ENCODE measurements at places on chromosomes 16 and 17.

DNA sequence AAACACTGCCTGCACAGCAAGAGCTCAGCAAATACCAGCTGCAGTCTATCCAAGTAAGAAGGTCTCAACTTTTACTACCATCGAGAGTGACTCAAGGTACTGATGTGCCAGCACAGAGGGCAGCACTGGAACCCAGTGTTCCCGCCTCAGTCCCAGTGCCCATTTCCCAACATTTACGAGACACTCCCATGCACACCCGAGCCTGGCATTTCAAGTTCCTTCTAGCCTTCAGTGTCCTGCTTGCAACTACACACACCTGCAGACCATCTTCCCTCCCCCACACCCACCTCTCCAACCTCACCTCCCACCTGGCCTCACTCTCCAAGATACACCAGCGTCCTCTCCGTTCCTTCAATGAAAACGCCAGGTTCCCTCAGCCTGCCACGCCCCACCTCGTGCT is 3.2 kb downstream of the KLHDC4 start:
- no peak for DNase-seq

DNA sequence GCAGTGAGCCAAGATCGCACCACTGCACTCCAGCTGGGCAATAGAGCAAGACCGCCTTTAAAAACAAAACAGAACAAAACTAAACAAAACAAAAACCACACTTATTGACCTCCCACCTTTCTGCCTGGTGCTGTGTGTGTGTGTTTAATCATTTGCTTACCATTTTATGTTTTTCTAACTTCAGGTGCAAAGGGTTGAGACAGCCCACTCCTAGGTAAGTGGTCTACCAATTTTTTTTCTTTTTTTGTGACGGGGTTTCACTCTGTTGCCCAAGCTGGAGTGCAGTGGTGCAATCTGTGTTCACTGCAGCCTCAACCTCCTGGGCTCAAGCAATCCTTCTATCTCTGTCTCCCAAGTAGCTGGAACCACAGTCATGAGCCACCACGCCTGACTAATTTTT is 65.8 kb downstream of the SALL1 start:
- DNase-seq, result no peak

- no peak for DNase-seq
Measured at GRCh38 chr17:6862825-6863224, 31.3 kb upstream of the TEKT1 start.

- no peak for DNase-seq
Measured at GRCh38 chr16:10964891-10965326, 20.5 kb downstream of the CLEC16A start.

DNA sequence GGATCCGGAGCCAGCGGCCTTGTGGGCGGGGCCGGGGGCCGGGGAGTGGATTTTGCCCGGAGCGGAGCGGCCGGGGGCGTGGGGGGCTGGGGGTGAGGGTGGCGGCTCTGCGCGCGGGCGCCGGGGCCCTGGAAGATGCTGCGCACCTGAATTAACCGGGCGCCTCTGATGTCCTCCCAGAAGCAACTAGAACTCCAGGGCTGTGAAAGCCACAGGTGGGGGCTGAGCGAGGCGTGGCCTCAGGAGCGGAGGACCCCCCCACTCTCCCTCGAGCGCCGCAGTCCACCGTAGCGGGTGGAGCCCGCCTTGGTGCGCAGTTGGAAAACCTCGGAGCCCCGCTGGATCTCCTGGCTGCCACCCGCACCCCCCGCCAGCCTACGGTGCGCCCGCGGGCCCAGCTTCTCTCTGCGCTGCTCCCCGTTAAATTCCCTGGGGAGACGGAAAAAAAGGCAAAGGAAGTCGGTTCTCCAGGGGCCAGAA is 549 bp downstream of the SLC26A11 start:
- peak; percentile 12 for DNase-seq

DNA sequence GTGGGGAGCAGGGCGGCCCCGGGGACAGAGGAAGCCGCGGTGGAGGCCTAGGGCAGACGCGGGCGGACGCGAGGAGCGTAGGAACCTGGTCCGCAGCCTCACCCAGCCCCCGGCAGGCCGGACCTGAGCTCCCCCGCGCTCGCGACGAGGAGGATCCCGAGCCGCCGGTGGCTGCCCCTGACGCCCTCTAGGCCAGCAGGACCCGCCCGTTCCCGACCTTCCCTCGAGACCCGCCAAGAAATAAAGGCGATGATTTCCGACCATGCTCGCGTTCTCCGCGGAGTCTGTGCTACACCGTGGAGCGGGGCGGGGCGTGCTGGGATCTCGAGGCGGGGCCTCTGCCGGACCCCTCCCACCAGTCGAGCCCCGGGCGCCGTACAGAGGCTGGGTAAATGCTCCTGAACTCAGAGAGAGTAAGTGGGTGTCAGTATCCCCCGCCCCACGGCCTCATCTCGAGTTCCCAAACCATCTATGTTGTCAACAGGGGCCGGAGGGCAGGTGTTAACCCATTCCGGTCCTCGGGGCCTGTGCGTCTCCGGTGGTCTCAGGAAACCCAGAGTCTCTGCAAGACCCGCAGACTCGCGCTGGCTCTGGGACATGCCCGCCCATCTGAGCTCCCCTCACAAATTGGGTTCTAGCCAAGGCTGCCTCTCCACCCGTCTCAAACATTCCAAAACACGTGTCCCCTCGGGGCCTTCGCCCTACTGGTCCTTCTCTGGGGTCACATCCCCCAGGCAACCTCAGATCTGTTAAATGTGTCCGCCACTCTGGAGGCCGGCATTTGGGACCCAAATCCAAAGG is 13.7 kb downstream of the SYCE1L start:
- DNase-seq, result peak; percentile 86

DNA sequence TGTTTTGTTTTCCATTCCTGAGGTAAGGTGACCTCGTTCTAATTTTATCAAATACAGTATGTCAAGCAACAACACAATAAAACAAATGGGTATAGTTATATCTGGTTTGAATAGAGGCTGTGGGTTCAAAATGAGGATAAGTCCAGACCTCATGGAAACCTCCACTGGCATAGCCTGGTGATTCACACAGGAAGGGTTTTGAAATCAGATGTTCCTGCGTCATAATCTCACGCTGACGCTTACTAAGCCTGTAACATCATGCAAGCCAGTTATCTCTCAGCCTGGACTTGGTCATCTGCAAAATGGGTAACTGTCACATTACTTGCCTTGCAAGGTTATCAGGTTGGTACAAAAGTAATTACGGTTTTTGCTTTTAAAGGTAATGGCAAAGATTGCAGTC is 1056.3 kb upstream of the EEF2KMT start:
- no peak for DNase-seq

GRCh38 chr16:57507136-57508034 is 21.1 kb upstream of the DOK4 start:
- no peak for DNase-seq

DNA sequence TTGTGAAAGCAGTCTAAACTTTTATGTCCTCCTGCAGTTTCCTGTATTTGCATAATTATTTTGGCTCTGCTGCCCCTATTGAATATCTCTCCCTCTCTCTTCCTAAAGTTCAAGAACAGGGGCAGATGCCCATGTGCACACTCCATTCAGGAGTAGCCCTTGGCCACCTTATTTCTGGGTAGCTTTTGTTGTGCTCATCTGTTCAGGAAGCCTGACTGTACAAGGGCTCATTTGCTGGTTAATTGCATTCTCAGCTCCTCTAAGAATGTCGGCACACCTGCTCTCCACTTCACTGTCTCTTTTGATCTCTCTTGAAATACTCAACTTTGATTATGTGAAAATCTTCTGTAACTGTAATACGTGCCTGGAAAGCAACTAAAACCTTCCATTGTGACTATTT is 1378.8 kb upstream of the CDH8 start:
- DNase-seq, result no peak

All from germinal center (tissue), 1 donor.